Cerebellar cortex (tissue), 1 donor: ENCODE measurements at places on chromosomes 12 and 14.

GRCh38 chr12:54053003-54053750, 458 bp upstream of the HOXC4 start:
- no peak for DNase-seq

DNA sequence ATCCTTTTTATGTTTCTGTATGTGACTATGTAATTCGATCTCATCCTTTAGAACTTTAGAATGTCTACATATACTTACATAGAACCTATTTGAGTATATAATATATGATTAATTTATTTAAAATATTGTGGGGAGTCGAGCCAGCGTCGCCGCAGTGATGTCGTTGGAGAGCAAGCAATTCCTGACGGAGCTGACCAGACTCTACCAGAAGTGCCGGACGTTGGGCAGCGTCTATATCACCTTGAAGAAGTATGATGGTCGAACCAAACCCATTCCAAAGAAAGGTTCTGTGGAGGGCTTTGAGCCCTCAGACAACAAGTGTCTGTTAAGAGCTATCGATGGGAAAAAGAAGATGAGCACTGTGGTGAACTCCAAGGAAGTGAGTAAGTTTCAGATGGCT, 6.4 kb upstream of the CD27 start:
- no peak for DNase-seq

- no peak for DNase-seq
Measured at GRCh38 chr14:29636870-29637269, 290.8 kb downstream of the PRKD1 start.

- no peak for DNase-seq
Measured at GRCh38 chr12:109092497-109093021, 713 bp downstream of the ALKBH2 start.

- DNase-seq = peak; percentile 42
Measured at GRCh38 chr12:124938108-124938507, 23.7 kb upstream of the UBC start.

GRCh38 chr12:4567073-4567881, 5.3 kb downstream of the DYRK4 start:
- no peak for DNase-seq

- peak; percentile 70 for DNase-seq
Measured at GRCh38 chr12:77049767-77050353, 15.5 kb downstream of the E2F7 start.

DNA sequence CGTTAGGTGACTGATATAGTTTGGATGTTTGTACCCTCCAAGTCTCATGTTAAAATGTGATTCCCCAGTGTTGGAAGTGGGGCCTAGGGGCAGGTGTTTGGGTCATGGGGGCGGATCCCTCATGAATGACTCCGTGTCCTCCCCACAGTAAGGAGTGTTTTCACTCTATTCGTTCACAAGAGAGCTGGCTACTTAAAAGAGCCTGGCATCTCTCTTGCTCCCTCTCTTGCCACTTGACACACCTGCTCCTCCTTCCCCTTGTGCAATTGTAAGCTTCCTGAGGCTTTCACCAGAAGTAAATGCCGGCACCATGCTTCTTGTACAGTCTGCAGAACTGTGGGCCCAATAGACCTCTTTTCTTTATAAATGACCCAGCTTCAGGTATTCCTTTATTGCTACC, 2.6 kb downstream of the IFI27L2 start:
- DNase-seq = no peak
